Spleen (tissue), 13 donors: ENCODE measurements at places on chromosomes 7 and 10. TPM values are rescaled to one million over a fixed set of nuclear protein-coding genes. Genes with fewer than 3 reads are reported as not detected.

GRCh38 chr7:40848541-40849221 is 713.9 kb downstream of the SUGCT start:
- DNase-seq = no peak
- no peak overlapping the region for H3K4me3 ChIP-seq
- no peaks in the 10 kb centered on the region for H3K36me3 ChIP-seq
- no peak overlapping the region for H3K27ac ChIP-seq

- H3K27ac ChIP-seq = no peak overlapping the region
- H3K36me3 ChIP-seq = no peaks in the 10 kb centered on the region
- no peak for DNase-seq
Observed at GRCh38 chr7:130700760-130701159, 14.4 kb upstream of the TSGA13 start.

Gene POMZP3
- 14.9 TPM for total RNA-seq

GRCh38 chr7:78501064-78501463 is 702.5 kb downstream of the PHTF2 start:
- H3K27me3 ChIP-seq = no peaks in the 10 kb centered on the region
- DNase-seq = no peak
- H3K36me3 ChIP-seq = no peaks in the 10 kb centered on the region
- H3K4me3 ChIP-seq = no peak overlapping the region
- H3K4me1 ChIP-seq = no peaks in the 10 kb centered on the region

Gene AQP1
- 32.7 TPM for total RNA-seq

DNA sequence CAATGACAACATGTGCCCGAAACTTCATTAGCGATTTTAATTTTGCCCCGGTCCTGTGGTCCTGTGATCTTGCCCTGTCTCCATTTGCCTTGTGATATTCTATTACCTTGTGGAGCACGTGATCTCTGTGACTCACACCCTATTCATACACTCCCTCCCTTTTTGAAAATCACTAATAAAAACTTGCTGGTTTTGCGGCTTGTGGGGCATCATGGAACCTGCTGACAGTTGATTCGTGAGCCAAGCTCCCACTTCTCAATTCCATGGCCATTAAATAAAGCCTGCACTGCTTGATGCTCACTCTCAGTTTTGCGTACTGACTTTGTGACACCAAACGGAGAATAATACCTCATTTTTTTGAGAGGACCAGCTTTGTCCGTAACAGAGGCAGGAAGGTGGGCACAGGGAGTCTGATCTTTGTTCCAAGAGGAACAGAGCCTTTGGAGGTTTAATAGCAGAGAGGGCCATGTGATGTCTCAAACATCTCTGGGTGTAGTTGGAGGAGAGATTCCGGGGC is 3.8 kb upstream of the ADAMTS14 start:
- no peaks in the 10 kb centered on the region for H3K36me3 ChIP-seq
- DNase-seq = peak; percentile 6
- H3K27me3 ChIP-seq = peaks cover 31% of the 10 kb centered on the region
- H3K27ac ChIP-seq = no peak overlapping the region
- H3K4me3 ChIP-seq = no peak overlapping the region

Gene RBM17
- 113 TPM for total RNA-seq

Gene NPY
- total RNA-seq = not detected

GRCh38 chr10:86363184-86363832 is 3.3 kb downstream of the GRID1 start:
- H3K27ac ChIP-seq = no peak overlapping the region
- no peaks in the 10 kb centered on the region for H3K36me3 ChIP-seq
- peaks cover 41% of the 10 kb centered on the region for H3K4me1 ChIP-seq

Gene ELN
- 94.7 TPM for total RNA-seq

DNA sequence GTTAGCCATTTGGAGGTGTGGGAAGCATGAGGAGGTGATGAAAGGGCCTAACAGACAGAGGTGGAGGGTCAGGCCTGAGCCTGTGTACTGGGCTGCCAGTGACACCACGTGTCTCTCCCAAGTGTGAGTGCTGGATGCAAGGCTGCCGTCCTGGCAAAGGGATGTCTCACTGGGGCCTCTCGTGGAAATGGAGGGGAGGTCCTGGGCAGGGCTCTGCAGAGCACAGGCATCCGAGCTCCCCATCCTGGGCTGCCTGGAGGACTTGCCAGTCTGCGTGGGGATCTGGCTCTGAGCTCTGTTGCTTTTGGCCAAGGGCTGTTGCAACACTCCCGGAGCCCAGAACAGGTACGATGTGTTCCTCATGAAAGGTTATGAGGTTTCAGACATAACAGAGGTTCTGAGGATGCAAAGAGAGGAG is 77.3 kb downstream of the GRK5 start:
- no peaks in the 10 kb centered on the region for H3K36me3 ChIP-seq
- H3K27ac ChIP-seq = peak overlapping the region; percentile 62
- H3K4me3 ChIP-seq = no peak overlapping the region
- peaks cover 48% of the 10 kb centered on the region for H3K4me1 ChIP-seq
- H3K27me3 ChIP-seq = no peaks in the 10 kb centered on the region
- DNase-seq = peak; percentile 66

GRCh38 chr7:116258734-116259133 is 48.4 kb downstream of the TES start:
- H3K27me3 ChIP-seq = no peaks in the 10 kb centered on the region
- no peaks in the 10 kb centered on the region for H3K4me1 ChIP-seq
- no peak for DNase-seq
- H3K4me3 ChIP-seq = no peak overlapping the region
- H3K36me3 ChIP-seq = peaks cover 11% of the 10 kb centered on the region
- no peak overlapping the region for H3K27ac ChIP-seq

DNA sequence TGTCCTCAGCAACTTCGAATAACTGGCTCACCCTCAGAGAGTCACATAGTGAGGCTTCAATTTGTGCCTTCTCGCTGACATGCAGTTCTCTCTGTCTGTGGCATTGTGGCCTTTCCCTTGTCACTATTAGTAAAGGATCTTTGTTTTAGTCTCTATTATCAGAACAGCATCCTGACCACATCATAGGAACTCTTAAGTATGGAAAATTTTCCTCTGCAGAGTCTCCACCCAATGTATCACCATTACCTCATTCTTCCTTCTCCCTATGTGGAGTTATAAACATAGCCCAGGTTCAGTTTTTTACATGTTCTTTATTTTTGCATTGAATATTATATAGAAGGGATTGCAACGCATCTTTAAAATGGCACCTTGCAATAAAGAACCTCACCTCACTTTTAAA is 112.9 kb downstream of the FAM107B start:
- no peak for DNase-seq
- no peaks in the 10 kb centered on the region for H3K27me3 ChIP-seq
- no peak overlapping the region for H3K4me3 ChIP-seq
- H3K4me1 ChIP-seq = peaks cover 49% of the 10 kb centered on the region
- H3K27ac ChIP-seq = no peak overlapping the region

- no peak overlapping the region for H3K27ac ChIP-seq
- no peaks in the 10 kb centered on the region for H3K27me3 ChIP-seq
- no peaks in the 10 kb centered on the region for H3K36me3 ChIP-seq
- H3K4me3 ChIP-seq = no peak overlapping the region
- no peak for DNase-seq
Observed at GRCh38 chr7:20340839-20341238, 10.1 kb downstream of the ITGB8 start.

Gene NUTM2E
- not detected for total RNA-seq

Gene RTKN2
- total RNA-seq = 1.4 TPM
